ENCODE measurements at places on chromosomes 1 and 21.

DNA sequence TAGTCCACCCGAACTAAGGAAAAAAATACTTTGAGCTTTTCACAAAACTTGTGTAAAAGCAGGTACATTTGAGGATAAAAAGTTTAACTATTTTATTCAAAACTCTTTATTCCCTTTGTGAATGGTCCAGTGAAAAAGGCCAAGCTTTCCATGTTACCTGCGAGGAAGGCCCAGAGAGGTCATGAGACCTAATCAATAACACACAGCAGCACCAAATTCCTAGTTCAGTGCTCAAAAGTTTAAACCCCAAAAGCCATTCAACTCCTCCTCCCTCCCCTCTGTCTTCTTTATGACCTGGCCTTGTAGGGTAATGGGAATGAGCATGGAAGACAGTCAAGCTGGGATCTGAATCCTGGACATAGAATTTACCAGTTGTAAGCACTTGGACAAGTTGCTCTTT is 151.9 kb upstream of the FGGY start:
- DNase-seq, result no peak

DNA sequence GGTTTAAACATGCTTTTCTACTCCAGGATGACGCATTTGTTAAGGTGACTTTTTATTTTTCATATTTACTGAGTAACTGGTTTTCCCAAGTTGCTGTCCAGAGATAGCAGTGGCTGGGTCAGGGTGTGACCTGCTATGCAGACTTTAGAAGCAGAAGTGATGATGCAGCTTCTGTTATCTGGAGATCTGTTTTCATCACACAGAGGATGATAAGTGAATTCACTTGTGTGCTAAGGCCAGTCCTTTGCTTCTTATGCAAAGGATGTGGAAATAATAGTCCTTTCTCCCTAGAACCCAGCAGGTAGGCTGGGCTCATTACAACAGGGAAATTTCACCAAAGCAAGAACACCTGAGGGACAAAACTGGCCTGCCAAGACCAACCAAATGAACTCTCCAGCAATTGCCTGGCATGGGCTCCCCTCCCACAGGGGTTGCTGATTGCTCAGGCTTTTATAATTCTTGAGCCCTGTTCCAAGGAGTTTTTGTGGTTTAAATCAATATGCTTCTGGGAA is 97.8 kb upstream of the LPGAT1 start:
- peak; percentile 27 for DNase-seq

DNA sequence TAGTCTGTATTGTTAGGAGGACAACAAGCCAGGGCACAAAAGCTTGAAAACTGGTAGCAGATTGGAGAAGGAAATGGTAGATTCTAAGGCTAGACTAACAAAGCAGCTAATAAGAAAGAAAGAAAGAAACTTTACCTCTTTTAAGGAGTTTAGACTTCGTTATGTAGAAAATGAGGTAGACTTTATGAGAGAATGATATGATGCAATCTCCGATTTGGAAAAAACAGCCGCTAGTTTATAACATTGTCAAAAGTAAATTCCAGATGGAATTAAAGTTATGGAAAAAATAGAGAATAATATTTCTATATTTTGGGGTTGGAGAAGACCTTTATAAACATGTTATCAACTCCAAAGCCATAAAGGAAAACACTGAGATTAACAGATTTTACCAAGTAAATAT is 67.0 kb downstream of the CAMSAP2 start:
- no peak for DNase-seq

GRCh38 chr1:171298696-171299095 is 15.3 kb upstream of the FMO4 start:
- no peak for DNase-seq

- DNase-seq, result no peak
These were observed 20.1 kb downstream of the IFNLR1 start for GRCh38 chr1:24167008-24167407.

- DNase-seq, result no peak
These were observed 107.5 kb upstream of the RUNX1 start for GRCh38 chr21:35156293-35157278.
